ENCODE measurements at places on chromosomes 16 and 17.

GRCh38 chr16:82034981-82035612, at the start of gene HSD17B2:
HSD17B2 (plus strand) TSS chr16:82035253; CDS start chr16:82035425, 172 bp downstream.
- no peak for DNase-seq

DNA sequence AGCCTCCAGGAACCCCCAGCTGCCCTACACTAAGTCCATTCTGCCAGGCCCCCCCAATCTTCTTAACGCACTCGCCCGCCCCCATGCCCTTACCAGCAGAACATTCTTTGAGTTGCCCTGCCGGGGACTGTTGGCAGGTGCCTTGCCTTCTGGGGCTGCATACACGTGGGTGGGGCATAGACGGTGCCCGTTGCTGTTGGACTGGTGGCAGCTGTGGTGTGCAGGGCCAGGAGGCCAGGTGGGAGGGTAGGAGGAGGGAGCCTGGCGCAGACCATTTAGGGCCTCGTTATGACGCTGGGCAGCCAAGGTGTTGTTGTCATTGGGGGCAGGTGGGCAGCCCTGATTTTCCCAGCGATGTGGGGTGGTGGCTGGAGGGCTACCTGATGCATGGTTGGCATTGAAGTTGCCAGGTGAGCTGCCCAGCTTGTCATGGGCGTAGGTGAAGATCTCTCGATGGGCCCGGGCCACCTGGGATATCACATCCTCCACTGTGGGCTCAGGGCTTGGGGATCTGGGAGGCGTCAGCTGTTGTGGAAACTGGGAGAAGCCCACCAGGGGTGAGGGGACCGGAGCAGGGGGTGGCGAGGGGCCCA, 4.9 kb downstream of the NR1D1 start:
- no peak for DNase-seq

GRCh38 chr17:82400206-82400605, 17.9 kb upstream of the HEXD start:
- no peak for DNase-seq

DNA sequence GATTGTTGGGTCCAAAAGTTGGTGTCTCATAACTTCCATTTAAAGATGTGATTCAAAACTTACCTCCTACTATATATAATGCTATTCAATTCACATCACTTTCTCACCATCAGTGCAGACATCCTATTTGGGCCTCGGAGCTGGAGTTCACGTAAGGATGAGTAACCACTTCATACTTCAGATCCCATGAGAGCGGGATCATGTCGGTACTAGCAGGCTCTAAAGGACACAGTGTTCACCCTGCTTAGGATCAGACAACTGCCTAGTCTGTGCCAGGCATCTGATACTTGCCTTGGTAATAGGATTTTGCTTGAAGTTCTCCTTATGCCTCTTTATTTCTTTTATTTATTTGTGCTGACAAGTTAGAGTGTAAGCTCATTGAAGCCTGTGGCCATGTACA, 39.5 kb downstream of the RBFOX1 start:
- DNase-seq = no peak

GRCh38 chr16:83599789-83600462, 207.9 kb upstream of the HSBP1 start:
- DNase-seq = no peak

DNA sequence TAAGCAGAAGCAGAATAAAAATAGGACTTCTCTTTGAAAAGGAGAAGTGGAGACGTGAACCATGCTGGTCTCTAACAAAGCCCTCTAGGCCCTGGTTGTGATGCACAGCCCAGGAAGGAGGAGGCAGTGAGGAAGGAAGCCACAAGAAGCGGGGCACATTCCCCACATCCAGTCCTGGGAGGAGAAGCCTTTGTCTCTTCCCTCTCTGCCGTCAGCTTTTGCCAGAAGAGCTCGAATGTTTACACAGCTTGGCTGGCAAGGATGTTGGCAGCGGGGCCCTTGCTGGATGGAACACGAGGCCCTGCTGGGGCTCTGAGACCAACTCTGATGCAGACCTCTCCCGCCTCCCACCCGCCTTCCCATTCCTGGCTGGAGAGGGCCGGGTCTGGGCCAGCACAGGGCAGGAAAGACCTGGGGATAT, 91.3 kb downstream of the MAF start:
- no peak for DNase-seq

DNA sequence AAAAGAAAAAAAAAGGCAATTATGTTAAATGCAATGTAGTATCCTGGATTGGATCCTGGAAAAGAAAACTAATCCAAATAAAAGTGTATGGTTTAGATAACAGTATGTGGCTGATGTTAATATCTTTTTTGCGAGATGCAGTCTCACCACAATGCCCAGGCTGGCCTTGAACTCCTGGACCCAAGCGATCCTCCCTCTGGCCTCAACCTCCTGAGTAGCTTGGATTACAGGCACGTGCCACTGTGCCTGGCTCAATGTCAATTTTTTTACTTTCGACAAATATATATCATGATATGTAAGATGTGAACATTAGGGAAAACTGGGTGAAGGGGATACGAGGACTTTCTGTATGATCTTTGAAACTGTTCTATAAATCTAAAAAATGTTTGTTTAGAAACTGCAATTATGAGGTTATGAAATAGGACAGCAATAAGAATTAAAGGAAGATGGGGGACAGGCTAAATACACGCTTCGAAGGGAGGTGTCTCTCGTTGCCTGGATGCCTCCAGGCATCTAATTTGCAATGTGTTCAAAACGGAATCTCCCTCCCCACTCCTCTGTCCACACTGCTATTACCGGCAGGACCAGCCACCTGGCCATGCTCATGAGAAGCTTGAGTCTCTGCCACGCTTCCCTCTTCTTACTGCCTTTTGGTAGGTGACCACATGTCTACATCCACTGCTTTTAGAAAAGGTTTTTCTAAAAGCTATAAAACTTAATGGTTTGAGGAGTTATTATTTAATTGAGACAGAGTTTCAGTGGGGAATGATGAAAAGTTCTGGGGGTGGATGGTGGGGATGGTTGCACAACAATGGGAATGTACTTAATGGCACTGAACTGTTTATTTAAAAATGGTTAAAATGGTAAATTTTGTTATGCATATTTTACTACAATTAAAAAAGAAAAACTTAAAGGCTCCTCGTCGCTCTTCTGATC, 15.2 kb downstream of the UBE2O start:
- DNase-seq = no peak

- DNase-seq = peak; percentile 57
Measured at GRCh38 chr17:79621151-79621943, 10.5 kb upstream of the RBFOX3 start.

GRCh38 chr16:3129137-3130131, 5.4 kb upstream of the ZNF213 start:
- no peak for DNase-seq

- no peak for DNase-seq
Measured at GRCh38 chr16:83742124-83742899, 65.5 kb upstream of the HSBP1 start.

DNA sequence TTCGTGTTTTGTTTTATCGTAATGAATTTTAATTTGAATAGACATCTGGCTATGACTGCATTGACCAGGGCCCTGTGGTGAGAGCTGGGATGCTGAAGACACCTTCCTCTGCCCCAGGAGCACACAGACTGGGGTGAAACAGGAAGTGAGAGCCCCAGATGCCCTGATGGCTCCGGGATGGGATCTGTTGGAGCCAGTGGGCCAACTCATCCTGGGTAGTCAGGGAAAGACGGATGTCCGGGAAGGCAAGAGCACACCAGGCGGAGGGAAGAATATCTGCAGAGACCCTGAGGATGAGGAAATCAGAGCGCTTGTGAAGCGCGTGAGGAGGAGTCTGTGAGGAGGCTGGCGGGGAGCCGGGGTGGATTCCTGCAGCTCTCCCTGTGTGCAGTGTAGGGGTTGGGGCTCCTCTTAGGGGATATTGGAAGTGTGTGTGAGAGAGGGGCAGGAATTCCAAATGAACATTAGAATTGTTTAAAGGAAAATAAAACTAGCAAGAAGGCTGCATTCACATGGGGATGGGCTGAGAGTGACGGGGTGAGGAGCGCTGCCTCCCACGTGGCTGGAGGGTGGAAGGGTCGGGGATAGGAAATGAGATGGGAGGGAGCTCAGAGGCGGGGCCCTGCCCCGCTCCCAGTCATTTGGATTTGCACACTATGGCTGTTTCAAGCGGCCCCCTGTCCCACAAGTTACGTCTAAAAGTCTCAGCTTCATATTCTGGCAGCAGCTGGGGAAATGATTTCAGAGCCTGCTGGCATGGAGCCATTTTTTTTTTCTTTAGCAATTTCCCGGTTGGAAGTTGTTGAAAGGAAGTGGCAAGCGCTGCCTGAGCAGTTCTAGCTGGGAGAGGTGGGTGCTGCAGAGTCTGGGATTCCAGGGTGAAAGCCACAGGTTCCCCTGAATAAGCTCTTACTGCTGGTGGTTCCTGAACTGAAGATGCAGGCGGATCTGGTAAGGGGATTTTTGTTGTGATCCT, 71.2 kb upstream of the LGALS9 start:
- no peak for DNase-seq

DNA sequence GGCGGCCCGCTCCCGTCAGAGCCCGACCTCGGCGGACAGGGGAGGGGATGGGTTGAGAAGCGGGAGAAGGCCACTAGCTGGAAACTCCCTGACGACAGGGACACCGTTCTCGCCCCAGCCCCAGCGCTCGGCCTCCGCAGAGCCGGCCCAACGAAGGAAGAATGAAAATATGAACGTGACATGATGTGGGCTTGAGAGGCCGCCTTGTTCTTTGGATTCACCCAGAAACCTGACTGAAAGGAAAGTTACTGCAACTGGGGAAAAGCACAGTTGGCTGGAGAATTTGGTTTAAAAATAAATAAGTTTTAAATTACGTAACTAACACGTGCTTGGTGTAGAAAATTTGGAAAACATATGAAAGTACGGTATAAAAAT, 21.1 kb downstream of the NPTX1 start:
- no peak for DNase-seq

- no peak for DNase-seq
Measured at GRCh38 chr16:4010225-4011158, 105.8 kb downstream of the ADCY9 start.

DNA sequence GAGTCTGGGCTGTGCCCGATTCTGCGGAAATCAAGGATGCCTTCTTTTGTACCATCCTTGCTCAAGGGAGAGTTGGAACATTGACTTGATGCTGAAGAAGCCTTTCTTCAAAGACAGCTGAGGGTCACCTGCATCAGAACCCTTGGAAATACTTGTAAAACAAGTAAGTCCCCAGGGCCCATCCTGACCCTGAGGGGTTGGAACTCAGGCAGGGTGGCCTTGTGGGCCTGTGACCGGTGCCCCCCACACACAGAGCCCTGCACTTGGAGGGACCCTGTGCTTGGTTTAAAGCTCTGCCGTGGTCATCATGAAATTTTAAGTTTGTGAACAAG, 56.9 kb downstream of the WIPI1 start:
- no peak for DNase-seq

DNA sequence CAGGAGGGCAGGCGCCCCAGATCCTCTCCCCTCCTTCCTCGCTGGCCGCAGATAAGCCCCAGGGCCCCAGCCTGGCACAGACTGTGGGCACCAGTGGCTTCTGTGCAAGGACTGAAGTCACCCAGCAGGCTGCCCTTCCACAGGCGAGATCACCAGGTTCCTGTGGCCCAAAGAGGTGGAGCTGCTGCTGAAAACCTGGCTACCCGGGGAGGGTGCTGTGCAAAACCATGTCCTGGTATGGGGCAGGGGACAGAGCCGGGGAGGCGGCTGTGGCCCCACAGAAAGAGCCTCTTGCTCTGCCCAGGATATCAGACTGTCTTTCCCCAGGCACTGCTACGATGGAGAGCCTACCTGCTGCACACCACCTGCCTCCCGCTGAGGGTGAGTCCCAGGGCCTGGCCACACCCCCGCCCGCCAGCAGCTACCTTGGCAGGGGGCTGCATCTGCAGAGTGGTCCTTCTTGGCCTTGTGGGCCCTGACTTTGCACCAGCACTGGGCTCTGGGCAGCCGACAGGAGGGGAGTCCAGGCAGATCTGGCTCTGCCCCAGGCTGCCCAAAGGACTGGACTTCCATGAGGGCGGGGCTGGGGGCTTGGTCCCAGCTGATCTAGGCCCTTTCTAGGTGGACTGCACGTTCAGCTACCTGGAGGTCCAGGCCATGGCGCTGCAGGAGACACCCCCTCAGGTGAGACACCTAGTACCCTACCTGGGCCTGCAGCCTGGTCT, 615 bp downstream of the CARMIL2 start:
- no peak for DNase-seq

GRCh38 chr17:9386401-9386800, 189.2 kb downstream of the STX8 start:
- DNase-seq = no peak

DNA sequence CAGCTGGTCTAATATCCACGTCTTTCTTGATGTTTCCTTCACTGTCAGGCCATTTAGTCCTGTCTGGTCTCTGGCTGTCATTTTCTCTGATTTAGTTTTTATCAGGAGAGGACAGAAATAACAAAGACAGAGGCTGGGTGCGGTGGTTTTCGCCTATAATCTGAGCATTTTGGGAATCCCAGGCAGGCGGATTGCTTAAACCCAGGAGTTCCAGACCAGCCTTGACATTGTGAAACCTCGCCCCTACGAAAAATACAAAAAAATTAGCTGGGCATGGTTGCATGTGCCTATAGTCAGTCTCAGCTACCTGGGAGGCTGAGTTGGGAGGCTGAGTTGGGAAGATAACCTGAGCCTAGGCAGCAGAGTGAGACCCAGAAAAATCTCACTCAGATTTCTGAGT, 7.1 kb downstream of the SRCAP start:
- no peak for DNase-seq

- DNase-seq = no peak
Measured at GRCh38 chr17:69763503-69763902, 311.5 kb upstream of the KCNJ16 start.

DNA sequence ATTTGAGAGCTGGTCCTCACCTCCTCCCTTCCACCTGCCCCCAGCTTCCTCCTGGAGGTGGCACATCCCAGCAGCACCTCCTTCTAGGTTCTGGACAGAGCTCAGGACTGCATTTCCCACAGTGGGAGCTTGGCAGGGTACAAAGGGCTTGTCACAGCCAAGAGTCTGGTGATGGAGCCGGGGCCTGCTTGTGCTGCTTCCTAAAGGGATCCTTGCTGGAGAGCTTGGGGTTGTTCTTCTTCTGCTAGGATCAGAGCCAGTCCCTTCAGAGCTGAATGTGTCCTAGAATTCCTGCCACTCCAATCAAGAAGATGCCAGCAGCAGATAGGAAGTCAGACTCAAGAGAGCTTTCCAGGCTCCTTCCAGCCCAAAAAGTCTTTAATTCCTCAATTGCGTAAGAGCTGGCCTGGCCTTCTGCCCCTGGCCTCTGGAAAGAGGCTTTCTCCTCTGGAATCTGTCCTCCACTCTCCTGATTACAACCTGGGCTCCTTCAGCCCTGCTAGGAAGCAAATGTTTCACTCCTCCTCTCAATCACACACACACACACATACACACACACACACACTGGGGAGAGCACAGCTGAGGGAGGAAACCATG, 4.4 kb downstream of the CD300E start:
- no peak for DNase-seq

DNA sequence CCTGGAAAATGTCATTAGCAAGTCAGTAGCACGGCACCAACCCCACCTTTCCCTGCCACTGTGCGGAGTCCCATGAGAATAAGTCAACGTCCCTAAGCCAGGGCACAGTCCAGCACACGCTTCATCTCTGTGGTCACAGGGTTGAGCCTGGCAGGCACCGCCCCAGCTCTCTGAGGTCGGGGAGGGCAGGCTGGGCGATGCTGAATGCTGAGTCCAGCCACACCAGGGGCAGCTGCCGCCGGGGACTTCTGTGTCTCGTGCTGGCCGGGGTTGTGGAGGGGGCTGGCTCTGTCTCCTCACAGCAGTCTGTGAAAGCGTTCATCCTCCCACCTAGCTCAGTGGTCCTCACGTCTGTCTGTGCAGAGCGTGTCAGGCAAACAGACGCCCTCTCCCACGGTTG, 53.2 kb downstream of the BANP start:
- no peak for DNase-seq

- no peak for DNase-seq
Measured at GRCh38 chr17:78316867-78317789, 42.7 kb downstream of the SOCS3 start.

All from mesenteric fat pad (tissue), 1 donor.